8988T (cell line): ENCODE measurements at places on chromosomes 12 and 14.

- no peak for DNase-seq
These were observed 163.2 kb downstream of the PAX9 start for GRCh38 chr14:36824854-36825253.

- no peak for DNase-seq
These were observed 1293.6 kb downstream of the AACS start for GRCh38 chr12:126358806-126359205.

DNA sequence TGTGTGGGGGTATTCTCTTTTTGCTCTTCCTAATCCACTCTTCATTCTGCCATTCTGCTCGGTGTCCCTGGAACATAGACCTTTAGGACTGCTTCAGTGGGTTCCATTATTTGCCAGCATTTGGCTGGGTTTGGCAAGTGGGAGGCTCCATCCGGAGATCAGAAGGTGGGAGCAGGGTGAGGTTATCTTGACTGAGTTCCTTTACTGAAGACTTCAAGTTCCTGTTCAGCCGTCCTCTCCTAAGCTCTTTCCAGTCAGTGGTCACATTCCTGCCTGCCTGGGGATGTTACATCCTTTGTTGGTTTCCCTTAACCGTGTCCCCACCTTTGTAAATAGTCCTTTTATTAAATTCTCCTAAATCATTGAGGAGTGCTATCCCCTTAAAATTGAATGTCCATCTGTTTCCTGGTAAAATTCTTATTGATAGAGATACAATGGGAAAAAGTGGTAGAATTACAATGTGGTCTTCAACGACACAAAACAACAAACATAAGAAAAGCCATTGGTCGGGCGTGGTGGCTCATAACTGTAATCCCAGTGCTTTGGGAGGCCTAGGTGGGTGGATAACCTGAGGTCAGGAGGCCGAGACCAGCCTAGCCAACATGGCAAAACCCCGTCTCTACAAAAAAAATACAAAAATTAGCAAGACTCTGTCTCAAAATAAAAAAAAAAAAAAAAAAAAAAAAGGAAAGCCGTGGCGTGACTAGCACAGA, 5.0 kb upstream of the MIA2 start:
- DNase-seq, result no peak

GRCh38 chr12:111260732-111261131, 108.2 kb downstream of the PHETA1 start:
- DNase-seq, result no peak

GRCh38 chr12:127803545-127803944, 463.4 kb upstream of the TMEM132C start:
- no peak for DNase-seq

DNA sequence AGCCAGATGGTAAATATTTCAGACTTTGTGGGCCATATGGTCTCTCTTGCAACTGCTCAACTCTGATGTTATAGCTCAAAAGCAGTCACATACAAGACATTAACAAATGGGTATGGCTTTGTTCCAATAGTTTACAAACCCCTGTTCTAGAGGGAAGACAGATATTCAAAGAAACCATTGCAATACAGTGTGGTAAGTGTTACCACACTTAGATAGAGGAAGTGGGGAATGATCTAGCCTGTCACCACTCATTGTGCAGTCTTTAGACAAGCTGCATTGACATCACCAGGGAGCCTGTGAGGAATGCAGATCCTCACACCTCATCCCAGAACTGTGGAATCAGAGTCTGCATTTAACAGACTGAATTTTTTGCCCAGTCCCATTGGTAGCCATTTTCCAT, 80.0 kb upstream of the RGS6 start:
- DNase-seq, result no peak

DNA sequence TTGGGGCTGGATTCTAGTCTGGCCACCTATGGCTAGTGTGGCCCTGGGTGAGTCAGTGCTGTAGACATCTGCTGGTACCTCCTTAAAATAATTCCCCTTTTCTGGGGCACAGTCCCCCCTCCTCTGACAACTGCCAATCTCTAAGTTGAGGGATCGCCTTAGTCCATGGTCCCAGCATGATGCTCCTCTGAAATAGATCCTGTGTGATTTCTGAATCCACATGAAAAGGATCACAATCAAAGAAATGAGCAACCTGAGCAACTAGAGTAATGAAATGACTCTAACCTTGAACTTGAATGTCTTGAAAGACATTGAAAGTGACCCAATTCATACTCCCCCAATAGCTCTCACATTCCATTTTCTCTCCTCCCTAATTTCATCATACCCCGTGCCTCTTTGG, 332.5 kb downstream of the VRK1 start:
- DNase-seq, result no peak

GRCh38 chr12:113140706-113141105, 5.1 kb upstream of the RASAL1 start:
- no peak for DNase-seq

DNA sequence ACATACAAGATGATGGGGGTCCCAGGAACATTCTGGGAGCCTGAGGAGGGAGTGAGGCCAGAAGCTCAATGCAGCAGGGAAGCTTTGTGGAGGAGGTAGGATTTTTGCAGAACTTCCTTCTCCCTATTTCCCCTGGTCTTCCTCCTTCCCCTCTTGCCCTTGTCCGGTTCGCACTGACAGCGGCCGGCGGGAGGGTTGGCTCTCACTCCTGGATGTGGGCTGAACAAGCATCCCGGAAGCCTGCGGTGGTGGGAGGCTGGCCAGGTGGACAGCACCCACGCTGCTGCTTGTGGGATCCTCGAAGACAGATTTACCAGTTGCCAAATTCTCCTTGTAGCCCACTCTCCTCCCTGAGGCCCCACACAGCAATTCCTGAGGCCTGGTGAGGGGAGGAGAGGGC, 112.2 kb downstream of the KCNA5 start:
- DNase-seq, result no peak

DNA sequence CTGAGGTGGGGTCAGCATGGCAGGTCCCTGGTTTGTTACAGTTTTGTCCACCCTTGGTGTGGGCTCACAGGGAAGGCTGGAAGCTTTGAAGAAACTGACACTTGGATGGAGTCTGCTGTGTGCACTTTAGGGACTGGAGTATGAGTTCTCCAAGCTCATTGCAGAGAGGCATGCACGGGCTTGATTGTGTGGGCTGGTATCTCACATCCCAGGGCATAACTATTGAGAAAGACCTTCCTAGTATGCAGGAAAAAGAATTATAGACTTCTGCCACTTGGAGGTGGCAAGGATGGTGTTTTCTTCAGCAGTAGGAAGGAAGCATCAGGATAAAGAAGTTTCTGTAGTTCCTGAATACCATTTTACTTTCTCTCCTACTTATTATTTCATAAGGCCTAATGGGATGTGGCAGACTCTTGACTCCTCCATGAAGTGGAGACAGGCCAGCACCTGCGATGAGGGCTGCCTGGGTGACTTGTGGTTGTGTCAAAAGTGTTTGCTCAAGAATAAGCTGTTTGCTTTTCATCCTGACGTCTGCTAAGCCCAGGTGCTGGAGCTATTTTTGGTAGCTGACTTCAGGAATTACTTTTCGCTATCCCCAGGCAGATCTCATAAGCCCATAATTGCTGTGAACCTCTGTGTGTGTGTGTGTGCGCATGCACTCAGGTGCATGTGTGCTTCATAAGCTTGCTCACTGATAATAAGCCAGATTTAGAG, 125.8 kb downstream of the KTN1 start:
- no peak for DNase-seq

DNA sequence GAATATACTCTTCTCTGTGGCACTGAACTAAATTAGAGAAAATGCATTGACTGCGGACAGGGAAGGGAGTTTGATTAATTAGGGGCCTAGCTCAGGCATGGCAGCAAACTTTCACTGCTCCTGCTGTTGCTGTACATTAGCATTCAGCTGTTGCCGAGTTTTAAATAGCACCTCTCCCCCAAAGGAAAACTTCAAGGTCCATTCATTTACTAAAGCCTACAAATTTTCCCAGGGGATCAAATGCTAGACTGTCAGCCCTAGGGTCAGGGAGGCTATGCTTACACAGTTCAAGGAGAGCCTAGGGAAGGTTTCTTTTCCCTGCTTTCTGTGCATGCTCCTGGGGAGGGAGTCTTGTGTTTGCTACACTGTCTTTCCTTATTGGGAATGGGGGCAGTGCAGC, 60.0 kb upstream of the GZMB start:
- no peak for DNase-seq

- no peak for DNase-seq
These were observed 12.8 kb downstream of the TCHP start for GRCh38 chr12:109912855-109913321.

DNA sequence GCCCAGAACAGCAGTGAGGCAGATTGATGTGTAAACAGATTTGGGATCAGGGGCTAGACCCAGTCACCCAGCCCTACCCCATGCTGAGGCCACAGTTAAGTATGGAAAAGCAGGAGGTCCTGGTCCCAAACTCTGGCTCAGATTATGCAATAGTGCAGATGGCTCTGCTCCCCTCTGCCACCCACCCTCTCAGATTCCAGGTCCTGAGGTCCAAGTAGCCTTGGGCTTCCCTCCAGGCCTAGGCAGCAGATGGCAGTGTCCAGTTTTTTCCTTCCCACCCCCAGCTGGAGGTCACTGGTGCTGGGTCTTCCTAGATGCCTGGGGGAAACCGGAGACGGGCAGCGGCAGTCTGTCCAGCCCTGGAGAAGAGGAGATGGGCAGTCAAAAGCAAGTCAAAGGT, 2.8 kb upstream of the DHH start:
- no peak for DNase-seq

GRCh38 chr14:94383777-94384176, 4.6 kb downstream of the SERPINA1 start:
- DNase-seq, result no peak

- DNase-seq, result no peak
These were observed 16.8 kb downstream of the C14orf132 start for GRCh38 chr14:96055753-96056508.

DNA sequence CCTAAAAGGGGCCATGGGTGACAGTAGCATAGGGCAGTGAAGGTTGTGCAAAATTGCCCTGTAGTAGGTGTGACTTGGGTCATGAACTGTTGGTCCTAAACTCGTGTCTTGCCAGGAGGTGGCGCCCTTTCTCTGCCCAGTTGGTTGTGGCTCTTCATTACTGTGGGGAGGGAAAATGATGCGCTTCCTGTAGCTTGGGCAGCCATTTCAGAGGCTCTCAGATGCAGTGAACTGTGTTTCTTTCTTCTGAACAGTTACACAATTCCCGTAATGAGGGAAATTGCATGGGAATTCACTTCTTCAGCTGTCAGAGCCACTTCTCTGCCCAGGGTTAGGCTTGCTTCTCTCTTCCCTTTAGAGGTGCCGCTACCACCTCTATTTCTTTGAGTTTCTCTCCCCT, 148.1 kb upstream of the NRXN3 start:
- peak; percentile 32 for DNase-seq

- no peak for DNase-seq
These were observed 68.9 kb downstream of the DAD1 start for GRCh38 chr14:22519877-22520685.

DNA sequence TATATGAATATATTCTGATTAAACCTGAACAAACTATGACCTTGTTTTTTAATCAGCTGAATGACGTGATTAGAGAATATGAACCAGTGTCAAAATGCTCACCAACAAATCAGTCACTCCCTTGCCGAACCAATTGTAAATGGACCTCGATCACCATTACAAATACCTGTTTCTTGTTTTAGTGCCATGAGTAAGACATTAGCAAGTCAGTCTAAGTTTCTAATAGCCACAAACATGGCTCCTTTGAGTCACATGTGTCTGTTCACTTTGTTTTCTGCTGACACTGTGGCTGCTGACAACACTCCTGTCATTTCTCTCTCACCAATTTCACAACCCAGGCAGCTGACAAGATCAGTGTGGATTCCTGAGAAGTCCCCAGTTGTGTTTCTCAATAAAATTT, 286.2 kb upstream of the MDGA2 start:
- no peak for DNase-seq

DNA sequence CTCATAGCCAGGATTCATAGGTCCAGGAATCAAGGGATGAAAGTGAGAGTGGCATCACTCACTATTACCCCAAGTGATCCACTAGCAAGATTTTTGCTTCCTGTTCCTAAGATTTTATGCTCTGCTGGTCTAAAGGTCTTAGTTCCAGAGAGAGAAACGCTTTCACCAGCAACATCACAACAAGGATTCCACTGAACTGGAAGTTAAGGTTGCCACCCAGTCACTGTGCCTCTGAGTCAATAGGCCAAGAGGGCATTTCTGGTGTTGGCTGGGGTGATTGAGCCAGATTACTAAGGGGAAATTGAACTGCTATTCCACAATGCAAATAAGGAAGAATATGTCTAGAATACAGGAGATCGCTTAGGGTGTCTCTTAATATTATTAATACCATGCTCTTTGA, 142.5 kb upstream of the ARID2 start:
- no peak for DNase-seq

DNA sequence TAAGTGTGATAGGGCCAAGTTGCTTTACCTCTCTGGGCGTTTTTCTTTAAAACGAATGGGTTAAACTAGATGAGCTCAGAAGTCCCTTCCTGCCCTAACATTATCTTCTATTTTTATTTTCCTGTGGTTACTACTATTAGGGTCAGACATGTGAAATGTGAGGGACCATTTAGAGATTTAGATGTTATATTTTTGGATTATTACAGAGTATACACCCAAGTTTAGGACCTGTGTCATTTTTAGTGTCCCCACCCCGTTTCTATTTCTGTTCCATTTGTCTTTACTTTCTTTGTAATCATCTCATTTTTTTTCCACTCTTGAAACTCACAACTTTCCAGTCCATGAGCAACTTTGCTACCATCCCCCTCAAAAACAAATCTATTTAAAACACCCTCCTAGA, 56.3 kb downstream of the SLC4A8 start:
- no peak for DNase-seq

DNA sequence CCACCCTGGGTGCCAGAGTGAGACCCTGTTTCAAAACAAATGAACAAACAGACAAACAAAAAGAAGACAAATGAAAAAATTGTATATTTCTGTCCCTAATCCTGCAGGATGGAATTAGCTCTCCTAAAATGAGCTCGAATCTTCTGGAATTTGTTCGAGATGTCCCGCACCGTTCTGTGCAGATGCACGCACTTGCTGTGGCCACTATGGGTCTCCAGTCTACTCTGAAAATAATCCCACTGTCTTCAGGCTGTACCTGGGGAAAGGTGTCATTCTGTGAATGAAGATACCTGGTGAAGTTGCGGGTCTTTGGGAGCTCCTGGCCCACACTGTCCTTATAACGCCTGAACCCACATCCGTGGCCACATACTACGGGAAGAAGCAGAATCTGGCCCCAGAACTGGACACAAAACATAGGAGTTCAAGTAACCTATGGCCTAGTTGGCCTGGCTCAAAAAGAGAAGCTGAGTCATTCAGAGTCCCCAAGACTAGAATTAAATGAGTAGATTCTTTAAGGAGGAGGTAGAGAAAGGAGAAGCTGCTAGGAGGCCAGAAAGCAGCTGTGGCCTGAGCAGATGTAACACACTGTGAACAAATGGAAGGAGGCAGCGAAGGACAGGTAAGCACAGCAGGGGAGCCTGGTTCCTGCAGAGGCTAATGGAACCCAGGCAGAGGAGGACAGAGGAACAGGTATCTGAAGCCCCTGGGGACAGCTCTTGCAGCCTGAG, 108.6 kb downstream of the FOXN3 start:
- no peak for DNase-seq

- DNase-seq, result no peak
These were observed 31.4 kb downstream of the CD9 start for GRCh38 chr12:6231359-6232268.
